MM.1S (cell line): ENCODE measurements at places on chromosomes 13 and 19.

DNA sequence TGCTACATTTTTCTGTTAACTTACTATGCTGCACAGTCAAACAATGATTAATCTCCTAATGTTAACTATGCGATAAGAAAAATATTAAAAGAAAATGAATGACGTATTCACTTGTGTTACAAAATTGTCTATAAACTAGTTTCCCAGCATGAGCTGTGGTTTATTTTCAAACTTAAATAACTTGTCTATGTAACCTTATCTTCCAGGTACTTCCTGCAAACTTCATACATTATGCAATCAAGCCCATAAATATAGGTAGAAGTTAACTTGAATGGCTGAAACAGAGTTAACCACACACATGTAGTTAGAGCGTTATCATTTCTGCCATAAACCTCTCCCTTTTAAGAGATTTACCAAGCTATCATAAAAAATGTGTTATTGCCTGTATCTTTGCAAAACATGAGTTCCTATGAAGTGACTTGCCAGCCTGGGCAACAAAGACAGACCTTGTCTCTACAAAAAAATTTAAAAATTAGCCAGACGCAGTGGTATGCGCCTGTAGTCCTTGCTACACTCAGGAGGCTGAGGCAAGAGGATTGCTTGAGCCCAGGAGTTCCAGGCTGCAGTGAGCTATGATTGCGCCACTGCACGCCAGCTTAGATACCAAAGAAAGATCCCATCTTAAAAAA is 17.7 kb upstream of the KLF5 start:
- no peak for DNase-seq

DNA sequence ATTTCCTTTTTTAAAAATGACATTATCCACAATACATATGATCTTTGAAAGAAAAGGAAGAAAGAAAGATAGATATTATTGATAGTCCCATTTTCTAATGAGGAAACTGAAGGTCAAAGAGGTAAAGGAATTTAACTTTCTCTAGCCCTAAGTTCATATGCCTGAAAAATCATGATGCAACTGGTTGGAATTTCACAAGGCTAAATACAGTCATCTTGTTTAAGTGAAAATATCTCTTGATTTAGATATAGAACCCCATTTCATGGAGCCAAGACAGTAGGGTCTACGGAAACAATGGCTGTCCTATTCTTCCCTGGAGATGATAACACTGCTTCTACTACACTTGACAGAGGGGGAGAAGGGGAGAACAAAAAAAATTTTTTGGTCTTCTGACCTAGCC is 366.2 kb downstream of the DNAJC15 start:
- DNase-seq: no peak

DNA sequence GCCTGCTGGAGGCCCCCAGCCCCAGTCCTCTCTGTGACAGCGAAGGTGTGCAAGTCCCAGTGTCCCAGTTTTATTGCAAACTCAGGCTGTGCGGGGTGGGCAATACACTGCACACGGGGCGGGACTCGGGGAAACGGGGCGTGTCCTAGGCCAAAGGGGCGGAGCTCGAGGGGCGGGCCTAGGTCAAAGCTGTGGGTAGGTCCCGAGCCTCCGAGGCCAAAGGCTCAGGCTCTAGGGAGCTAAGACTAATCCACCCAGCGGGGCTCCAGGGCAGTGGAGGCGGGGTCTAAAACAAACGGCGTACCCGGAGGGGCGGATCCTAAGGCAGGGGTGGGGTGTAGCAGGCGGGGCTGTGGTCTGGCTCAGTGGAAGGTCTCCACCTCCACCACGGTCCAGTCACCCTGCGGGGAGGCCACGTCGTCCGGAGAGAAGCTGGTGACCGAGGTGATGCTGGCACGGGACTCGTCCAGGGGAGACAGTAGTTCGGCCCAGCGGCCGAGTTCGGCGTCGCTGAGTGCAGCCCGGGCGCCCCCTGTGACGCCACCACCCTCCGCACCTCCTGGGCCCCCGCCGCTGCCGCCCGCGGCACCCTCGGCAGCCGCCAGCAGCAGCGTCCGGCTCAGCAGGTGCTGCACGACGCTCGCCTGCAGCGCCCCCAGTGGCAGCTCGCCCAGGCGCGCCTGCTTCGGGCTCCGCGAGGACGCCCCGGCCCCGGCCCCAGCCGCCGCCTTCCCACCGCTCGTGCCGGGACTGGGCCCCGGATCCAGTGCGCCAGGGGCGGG is 5.3 kb downstream of the PRR36 start:
- DNase-seq: peak; percentile 95

- no peak for DNase-seq
Observed at GRCh38 chr13:39765801-39766463, 110.5 kb downstream of the COG6 start.

DNA sequence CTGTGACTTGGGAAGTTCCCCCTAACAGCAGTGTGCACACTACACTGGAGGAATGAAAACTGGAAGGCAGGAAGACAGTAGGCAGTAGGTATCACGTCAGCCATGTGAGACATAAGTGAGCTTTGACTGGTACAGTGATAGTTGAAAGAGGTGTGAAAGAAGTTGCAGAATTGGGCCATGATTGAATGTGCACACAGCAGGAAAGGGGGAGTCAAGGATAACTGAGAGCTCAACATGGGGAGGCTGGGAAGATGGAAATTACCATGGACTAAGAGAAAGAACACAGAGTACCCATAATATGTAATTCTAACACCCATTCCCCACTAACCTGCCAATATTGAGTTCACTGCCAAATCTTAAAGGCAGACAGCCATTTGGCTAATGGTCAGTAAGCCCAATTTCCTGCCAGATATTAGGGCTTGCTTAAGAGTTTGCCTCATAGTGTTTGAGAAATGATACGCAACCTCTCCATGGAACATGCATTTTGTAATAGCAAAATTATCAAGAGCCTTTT is 321.7 kb downstream of the DCT start:
- DNase-seq: no peak

DNA sequence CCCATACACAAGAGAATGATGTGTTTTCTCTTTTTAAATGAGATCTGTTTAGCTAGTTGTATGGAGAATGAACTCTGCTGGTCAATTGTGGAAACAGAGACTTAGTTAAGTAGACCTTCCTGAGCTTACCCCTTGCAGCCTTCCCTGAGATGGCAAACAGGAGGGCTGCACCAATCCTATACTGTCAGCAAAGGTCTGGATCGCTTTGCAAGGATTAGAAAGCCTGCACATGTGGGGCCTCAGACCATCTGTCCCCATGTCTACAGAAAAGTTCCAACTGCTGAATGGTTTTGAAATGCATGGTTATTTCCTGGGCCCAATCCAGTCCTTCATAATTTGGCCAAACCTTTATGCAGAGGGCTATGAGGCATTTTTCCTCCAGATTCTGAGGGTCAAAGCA is 183.9 kb upstream of the SLC10A2 start:
- no peak for DNase-seq

GRCh38 chr13:110306960-110307766 is at the start of the genes COL4A1 and COL4A2:
Gene COL4A1, minus strand, starts transcription at chr13:110307157. Its CDS starts 130 bp downstream, at chr13:110307027.
Gene COL4A2, plus strand, starts transcription at chr13:110307284. Its CDS starts 620 bp downstream, at chr13:110307904.
- DNase-seq: no peak

DNA sequence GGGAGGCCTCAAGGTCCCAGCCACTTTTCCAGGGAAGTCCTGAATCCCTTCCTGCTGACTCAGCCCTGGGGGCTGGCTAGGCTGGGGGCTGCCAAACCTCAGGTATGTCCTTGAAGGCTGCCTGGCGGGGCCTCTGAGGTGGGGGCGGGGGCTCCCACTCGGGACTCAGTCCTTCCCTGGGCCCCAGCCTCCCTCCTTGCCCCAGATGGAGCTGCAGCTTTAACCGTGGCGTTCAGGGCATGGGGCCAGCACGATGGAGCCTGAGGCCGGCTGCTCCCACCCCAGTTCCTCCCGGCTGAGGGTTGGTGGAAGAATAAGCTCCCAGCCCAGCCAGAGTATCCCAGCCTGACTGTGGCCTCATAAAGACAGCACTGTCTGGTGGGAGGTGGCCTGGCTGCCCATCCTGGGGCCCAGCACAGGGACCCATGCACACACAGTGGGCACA is 12.4 kb downstream of the CILP2 start:
- DNase-seq: no peak

DNA sequence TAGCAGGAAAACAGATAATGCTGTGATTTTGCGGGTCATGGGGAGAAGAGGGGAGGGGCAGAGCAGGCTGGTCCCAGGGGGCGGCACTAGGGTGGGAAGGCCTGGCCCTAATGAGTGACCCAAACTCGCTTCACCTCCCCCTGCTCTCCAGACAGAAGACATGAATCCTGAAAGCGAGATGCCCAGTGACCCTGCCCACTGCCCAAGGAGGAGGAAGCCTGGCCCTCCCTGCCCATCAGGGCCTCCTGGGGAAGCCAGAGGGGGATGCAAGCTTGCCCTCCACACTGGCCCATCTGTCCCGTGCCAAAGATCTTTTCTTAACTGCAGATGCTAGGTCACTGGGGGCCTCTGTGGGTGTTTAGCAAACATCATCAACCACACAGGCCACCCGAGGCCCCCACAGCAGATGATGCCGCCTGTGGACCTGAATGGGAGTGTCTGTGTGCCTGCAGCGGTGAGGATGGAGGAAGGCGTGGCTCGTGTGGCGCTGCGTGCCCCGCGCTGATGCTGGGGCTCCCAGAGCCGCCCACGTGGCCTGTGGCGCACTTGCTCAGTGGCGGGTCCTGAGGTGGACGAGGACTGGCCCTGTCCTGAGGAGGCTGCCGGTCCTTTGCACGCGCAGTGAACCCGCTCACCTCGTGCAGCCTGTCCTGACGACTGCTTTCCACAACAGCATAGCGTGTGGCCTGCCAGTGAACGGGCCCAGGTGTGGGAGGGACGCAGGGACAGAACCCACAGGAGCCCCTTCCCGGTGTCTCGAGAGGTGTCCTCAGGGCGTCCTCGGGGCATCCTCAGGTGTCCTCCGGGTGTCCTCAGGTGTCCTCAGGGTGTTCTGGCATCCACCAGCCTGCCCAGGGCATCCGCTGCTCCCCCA is 80.5 kb upstream of the MCF2L start:
- no peak for DNase-seq
